ENCODE measurements at places on chromosomes 4 and X.

GRCh38 chr4:144799486-144799885 is 153.5 kb downstream of the HHIP start:
- DNase-seq = no peak

DNA sequence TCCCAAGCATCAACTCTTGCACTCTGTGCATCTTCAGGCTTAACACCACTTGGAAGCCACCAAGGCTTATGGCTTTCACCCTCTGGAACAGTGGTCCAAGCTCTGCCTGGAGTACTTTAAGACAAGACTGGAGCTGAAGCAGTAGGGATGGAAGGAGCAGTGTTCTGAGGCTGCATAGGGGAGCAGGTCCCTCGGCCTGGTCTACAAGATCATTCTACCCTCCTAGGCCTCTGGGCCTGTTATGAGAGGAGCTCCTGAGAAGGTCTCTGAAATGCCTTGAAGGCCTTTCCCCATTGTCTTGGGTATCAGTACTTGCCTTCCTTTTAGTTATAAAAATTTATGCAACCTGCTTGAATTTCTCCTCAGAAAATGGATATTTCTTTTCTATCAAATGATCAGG is 286.7 kb downstream of the CPXCR1 start:
- DNase-seq = no peak

DNA sequence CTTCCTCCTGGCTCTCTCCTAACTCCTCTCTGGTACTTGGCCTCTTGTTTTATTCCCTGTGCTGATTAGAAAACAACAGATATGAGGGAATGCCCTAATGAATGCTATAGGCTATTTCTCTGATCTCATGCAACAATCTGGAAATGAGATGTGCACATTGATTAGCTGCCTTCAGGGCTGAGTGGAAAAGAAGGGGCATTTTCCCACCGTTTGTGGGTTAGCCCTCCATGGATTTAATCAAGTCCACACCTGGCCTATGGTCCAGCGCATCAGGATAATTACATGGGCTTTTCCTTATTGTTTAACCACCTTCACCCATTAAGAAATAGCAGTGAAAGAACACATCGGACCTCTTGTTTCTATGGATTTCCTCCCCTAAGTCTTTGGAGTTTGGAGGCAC is 70.0 kb downstream of the CAPN6 start:
- no peak for DNase-seq

GRCh38 chrX:19017271-19017670 is 33.4 kb upstream of the PHKA2 start:
- peak; percentile 6 for DNase-seq

DNA sequence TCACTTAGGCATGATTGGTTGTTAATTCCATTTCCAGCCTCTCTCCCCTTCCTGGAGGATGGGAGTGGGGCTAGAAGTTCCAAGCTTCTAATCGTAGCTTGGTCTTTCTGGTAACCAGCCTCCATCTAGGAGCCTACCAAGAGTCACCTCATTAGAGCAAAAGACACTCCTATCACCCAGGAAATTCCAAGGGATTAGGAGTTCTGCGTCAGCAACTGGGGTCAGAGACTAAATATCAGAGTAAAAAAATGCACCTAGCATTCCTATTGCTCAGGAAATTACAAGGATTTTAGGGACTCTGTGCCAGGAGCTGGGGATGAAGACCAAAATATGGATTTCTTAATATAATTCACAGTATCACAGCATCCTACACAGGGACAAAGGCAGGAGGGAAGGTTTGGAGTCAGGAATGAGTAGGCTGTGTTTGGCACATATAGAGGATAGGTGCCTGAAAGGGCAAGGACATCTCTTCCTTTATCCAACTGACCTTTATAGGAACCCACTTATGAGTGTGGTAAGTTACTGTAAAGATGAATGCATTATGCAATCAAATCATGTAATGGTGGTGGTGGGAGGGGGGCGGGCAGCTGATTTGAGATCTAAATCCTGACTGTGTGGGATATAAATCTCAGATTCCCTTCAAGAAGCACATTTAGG is 30.5 kb upstream of the LIMCH1 start:
- no peak for DNase-seq

- no peak for DNase-seq
These were observed 39.0 kb downstream of the STX18 start for GRCh38 chr4:4502694-4503311.

DNA sequence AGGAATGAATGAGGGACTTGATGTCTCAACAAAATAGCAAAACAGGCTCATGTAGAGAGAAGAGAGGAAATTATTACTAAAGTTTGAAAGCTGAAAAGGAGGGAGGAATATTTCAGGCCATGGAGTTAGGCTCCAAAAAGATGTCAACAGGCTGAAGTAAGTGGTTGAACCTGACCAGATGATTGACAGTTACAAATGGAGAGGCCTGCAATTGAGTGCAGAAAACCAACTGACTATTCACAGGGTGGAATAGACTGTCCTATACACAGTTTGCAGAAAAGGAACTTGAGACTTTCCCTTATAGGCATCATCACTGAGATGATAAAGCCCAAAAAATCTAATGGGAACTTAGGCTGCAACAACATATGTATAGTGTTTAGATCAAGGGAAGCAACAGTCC is 233.3 kb downstream of the AR start:
- no peak for DNase-seq

- DNase-seq = no peak
These were observed 124.7 kb downstream of the CAMK2D start for GRCh38 chr4:113636877-113637276.

DNA sequence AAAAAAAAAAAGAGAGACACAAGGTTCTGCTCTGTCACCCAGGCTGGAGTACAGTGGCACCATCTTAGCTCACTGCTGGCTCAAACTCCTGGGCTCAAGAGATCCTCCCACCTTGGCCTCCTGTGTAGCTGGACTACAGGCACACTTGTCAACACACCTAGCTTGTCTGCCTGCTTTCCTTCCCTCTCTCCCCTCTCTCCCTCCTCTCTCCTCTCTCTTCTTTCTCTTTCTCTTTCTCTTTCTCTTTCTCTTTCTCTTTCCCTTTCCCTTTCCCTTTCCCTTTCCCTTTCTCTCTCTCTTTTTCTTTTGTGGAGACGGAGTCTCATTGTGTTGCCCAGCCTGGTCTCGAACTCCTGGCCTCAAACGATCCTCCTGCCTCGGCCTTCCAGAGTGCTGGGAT is 132.1 kb downstream of the DIPK2B start:
- DNase-seq = no peak

DNA sequence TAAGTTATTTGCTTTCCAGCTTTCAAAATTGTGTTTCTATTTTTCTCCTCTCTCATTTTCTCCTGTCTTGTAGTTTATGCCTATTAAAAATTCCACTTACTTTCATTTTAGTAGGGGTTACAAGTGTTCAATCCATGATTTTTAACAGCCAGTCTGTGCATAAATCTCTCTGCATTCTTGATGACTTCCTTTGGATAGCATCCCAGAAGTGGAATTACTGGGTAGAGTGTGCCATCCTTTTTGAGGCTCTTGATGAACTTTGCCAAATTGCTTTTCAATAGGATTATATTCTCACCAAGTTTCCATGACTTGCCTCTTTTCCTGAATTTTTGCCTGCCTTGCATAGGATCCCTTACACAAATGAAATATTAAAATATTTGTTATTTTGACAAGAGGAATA is 58.5 kb downstream of the DIPK2B start:
- DNase-seq = no peak

DNA sequence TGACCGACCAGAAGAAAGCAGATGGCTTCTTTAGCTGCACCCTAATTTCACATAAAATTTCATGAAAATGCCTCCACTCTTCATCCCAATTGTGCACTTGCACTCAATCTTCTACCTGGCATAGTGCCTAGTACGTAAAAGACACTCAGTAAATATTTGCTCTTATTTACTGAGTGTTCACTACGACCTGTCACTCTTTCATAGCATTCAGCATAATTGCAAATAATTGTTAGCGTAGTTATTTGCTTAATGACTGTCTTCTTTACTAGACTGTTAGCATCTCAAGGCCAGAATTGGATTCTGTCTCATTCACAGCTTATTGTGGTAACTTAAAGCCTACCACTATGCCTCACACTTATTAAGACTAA is 130.2 kb downstream of the ENOX2 start:
- DNase-seq = no peak

GRCh38 chr4:124936427-124936826 is 223.9 kb upstream of the ANKRD50 start:
- DNase-seq = peak; percentile 61

GRCh38 chrX:9729171-9729885 is 36.3 kb downstream of the GPR143 start:
- no peak for DNase-seq

GRCh38 chr4:150130933-150131332 is 52.7 kb downstream of the DCLK2 start:
- peak; percentile 92 for DNase-seq

GRCh38 chr4:66351761-66352160 is 681.5 kb upstream of the EPHA5 start:
- DNase-seq = no peak

Measured in fibroblast of the conjunctiva (primary cell).